ENCODE measurements at places on chromosomes 3 and 15.

GRCh38 chr15:80182611-80183261 is 29.9 kb downstream of the FAH start:
- DNase-seq, result no peak

GRCh38 chr3:14583548-14584091 is 43.5 kb upstream of the GRIP2 start:
- DNase-seq, result no peak

DNA sequence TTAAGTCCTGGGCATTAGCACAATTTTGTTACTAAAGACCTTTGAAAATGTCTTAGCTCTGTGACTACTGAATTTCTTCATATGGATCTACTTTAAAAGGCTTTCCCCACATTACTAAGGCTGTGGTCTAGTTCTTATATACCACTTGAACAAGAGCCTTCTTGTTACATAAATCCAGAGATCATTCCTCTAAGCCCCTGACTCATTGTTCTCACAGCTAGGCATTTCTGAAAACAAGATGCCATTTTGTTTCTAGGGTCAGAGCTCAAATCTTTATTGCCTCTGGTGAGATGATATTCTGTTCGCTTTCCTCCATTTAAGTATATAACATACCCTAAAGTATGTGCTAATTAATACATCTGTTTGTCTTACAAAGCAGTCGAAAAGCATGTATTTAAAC is 29.8 kb upstream of the LPP start:
- DNase-seq, result no peak

GRCh38 chr15:39108021-39108420 is 472.9 kb upstream of the THBS1 start:
- no peak for DNase-seq

DNA sequence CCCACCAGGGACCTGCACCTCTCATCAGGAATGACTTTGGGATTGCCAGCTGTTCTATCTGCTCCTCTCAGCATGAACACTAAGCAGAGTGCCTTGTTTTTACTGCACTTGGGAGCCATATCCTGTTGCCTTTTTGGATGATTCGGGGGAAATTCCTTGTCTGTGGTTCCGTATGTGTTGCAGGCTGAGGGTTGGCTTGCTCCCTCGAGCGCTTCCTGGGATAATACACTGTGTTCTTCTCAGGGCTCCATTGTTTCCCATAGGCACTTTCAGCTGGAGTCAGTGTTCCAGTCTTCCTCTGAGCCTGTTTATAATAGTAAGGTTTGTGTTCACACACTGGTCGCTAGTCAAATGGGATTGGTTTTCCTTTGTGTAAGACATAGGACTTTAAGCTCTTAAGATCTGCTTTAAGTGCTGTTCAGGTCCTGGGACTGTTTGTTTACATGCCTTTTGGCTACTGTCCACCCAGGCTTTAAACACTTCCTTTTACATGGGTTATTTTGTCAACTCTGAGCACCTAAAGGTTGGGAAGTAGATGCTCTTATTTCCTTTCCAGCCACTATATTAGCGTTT is 23.4 kb downstream of the BOC start:
- DNase-seq, result no peak

GRCh38 chr15:100765467-100766241 is 114.0 kb upstream of the ALDH1A3 start:
- no peak for DNase-seq

GRCh38 chr3:149603126-149604074 is 54.4 kb downstream of the WWTR1 start:
- no peak for DNase-seq

DNA sequence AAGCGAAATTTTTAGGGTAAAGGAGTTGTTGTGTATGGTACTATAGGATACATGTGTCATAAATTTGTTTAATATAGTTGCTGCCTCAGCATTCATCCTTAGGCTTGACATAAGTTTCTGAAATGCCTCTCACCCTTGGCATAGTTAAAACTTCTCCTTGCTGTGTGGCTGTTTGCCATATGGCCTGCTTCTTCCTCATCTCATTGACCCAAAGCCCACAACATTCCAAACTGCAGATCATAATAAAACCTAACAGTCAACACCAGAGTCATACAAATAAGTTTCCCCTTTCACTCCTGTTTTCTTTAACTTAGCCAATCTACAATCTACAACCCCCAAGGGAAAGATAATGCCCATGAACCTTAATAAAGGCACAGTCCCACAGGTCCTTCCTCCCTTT is 136.6 kb downstream of the TMCC1 start:
- DNase-seq, result no peak

GRCh38 chr3:69892706-69893105 is 106.8 kb upstream of the SAMMSON start:
- DNase-seq, result no peak

DNA sequence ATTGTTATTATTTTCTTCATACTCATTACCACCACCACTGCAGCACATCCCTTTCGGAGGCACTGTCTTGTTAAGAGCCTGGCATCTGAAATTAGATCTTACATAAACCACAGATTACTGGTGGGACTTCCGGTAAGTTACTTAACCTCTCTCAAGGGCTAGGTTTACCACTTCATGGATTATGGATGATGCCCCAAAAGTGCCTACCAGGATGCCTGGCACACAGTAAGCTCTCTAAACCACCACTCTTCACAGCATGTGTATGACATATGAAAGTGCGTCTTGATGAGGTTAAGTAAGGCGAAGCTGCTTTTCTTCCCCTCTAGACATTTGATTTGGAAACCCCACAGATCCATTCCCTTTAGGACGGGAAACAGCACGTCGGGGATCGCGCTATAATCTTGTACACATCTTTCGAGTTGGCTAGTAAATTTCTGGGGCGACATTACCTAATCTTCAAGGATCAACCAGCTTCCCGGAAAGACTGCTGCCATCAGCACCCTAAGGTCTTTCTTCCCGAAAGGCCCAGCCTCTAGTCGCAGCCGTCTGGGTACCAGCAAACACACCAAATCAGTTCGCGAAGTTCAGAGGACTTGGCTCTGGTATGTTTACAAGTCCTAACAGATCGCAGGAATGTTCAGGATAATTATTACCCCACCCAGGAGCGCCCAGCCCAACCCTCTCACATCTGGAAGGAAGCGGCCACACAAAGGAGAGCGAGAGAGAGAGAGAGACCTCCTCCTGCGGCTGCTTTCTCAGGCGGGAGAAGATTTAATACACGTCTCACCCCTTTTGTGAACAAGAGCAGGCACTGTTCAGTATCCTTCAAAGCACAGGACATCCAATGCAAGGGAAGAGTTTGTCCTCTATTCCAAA is 155.1 kb upstream of the FRMD4B start:
- no peak for DNase-seq

- DNase-seq, result no peak
Observed at GRCh38 chr3:168154089-168154488, 58.4 kb upstream of the GOLIM4 start.

GRCh38 chr15:96270581-96271172 is 59.8 kb upstream of the NR2F2 start:
- no peak for DNase-seq

DNA sequence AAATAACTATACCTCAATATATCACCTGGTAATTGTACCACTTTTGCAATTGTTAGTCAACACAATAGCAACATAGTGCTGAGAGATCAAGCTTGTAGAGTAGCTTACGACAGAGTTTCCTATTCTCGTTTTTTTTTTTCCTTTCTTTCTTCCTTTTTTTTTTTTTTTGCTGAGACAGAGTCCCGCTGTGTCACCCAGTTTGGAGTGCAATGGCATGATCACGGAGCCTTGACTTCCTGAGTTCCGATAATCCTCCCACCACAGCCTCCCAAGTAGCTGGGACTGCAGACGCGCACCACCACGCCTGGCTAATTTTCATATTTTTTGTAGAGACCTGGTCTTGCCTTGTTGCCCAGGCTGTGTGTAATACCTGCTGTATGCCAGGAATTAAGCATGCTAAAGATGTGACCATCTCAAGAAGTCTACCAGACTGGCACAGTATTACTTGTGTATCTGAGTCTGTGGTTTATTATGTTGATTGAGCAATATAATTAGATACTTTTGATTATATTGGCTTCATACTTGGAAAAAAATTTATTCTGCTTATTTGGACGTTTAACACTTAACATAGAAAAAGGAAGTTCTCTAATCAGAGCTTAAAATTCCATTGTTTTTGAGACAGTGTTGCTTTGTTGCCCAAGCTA is 3.0 kb downstream of the SELENOT start:
- no peak for DNase-seq

GRCh38 chr15:25789211-25789610 is 73.9 kb downstream of the ATP10A start:
- no peak for DNase-seq

GRCh38 chr3:38059591-38059990 is 20.6 kb downstream of the DLEC1 start:
- DNase-seq, result no peak

DNA sequence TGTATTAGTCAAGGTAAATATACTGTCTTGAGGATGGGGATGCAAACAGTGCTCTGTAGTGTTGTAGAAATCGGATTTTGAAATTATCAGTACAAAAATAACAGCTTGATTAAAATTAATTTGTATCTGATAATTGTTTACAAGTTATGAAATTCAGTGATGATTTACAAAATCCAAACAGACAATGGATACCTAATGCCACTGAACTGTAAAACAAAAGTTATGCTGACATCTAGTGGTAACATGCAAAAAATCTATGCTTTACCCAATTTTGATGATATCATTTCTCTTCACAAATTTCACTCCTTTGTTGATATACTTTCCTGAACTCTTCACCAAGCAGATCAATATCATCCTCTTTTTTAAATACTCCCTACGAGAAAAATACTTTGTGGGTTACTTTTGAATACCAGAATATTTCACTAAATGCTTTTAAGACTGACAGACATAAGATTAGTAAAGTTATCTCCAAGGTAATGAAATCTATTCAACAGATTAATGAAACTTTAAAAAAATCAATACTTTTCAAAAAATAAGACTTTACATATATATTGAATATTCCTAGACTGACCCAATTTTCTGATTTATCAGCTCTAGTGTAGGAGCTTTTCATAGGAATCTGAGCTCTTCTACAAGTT is 36.0 kb downstream of the MNS1 start:
- DNase-seq, result no peak

DNA sequence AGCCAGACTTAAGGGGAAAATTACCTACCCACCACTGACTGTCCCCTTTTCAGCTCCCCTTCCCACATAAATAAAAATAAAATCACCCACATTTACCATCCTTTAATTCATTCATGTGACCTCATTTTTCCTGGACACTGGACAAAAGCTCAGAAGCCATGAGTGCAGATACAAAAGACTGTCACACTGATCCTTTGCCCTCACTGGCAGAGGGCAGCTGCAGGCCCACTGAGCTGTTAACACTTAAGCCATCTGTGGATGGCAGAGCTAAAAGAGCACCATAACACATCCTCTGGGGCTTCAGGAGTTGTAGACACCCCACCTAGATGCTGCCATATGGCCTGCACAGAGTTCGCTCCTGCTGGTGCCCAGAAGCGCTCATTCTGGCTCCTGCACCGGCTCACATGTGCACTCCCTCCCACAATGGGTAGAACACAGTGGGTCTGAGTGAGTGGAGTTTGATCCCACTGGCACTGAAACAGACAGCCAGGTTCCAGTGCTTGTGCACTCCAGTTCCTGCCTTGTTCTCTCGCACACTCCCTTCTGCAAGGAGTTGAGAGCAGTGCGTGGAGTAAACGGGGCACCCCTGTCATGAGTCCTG is 38.8 kb downstream of the EDC3 start:
- DNase-seq, result no peak

GRCh38 chr3:46517016-46517783 is 19.4 kb downstream of the RTP3 start:
- DNase-seq, result no peak

DNA sequence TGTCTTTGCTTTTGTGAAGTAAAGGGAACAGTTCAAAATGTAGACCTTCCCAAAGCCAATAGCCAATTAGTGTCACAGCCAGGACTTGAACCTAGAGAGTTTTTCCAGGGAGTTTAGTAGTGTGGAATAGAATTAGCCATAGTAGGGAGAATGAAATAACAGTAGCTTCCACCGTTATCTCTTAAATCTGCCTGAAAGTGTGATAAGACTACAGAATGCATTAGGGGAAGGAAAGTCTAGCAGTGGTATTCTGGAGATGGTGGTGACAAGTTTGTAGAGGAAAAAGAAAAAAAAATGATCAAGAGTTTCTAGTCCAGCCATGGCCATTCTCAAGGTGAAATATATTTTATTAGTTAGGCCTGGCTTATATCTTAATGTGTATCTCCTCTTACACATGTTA is 13.8 kb downstream of the ATP11B start:
- DNase-seq, result no peak

DNA sequence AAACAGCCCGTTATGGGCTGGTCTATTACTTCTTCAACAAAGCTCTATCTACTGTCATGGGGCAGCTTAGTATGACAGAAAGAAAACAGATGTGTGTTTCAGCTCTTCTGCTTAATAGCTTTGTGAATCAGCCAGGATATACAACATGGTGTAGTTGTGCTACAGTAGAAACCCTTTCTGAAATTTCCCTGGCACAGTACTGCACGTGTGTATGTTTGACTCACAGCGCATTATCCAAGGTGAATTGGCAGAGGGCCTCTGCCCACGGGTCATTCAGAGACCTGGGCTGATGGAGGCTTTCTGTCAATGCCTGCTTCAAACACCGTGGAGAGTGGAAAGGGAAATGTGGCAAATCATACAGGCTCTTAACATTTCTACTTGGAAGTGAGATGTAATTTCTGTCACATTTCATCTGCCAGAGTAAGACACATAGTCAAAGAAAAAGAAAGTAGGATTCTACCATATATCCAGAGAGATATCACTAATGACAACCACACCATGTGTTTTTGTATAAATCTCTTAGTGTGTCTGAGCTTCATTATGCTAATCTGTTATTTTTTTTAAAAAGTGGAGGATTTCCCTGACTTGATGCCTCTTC is 505.1 kb downstream of the CNTN4 start:
- no peak for DNase-seq

DNA sequence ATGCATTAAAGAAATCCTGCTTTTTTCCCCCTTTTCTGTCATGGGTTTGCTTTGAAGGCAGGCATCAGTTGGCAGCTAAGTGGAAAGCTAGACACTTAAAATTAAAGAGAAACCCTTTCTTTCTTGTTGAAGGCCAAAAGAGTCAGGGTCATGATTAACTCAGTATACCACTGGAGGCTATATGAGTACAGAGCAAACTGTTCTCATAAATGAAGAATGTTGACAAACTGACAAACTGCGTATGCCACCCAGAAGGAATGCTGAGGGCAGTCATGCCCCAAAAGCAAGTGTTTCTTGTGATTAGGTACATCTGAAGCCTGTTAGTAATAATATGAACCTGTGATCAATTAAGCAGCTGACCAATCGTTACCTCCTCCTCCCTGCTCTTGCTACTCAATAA is 43.6 kb upstream of the COL6A6 start:
- no peak for DNase-seq

- no peak for DNase-seq
Observed at GRCh38 chr3:170585937-170586310, at the start of gene SLC7A14. TSS of gene SLC7A14 (minus strand) at chr3:170586075. CDS start at chr3:170526936, 59,139 bp downstream.

Data from amygdala (tissue), 56 donors.